ENCODE measurements at places on chromosomes 6 and 20. TPM values are rescaled to one million over a fixed set of nuclear protein-coding genes. Genes with fewer than 3 reads are reported as not detected.

DNA sequence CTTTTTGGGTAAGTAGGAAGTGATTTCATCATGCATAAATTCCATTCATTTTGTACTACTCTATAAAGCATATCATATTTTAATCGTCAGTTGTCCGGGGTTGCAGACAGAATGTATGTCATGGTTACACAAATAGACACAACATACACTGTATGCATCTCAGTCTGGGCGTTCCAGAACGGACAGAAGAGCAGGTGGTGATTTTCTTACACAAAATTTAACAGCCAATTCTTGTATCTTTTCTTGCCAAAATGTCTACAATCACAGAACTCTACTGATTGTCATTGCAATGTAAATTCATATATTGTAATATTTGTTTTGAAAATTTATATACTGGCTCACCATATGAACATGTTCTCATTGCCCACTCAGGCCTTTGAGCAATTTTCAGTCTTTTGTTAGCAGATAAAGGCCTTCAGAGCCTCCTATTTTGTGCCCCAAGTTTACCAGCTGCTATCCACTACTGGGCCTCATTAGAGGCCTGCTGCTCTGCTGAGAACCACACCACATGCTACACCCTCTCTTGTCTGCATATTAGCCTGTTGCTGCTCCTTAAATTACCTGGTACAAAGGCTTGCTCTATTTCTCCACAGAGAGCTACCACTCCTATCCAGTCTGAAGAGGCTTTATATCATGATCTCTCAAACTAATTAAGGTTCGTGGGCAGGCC lies 61.5 kb downstream of the PRDM13 start:
- no peak for DNase-seq

DNA sequence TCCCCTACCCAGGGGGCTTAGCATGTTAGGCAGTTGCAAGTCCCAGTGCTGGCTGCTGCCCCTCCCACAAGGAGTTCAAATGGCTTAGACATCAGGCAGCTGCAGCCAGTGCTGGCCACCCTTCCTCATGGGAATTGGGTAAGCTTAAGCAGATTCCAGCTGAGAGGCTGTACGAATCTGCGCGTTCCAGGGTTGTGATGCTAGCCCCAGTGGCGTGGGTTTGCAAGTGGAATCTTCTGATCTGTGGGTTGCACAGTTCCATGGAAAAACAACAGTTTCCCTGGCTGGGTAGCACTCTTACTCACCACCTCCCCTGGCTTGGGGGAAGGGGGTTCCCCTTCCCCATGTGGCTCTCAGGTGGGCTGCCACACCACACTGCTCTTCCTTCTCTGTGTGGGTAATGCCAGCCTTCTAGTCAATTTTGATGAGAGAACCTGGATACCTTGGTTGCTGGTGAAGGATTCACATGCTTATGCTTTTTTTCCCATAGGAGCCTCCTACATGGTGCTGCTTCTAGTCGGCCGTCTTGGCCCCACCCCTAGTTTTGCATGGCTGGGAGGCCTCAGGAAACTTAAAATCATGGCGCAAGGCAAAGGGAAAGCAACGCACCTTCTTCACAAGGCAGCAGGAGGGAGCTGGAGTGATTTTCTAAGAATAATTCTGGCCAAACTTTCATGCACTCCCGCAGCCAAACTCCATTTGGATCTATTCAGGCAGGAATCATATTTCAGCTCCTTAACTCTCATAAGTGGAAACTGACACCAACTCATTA lies 13.0 kb downstream of the DYNLT2 start:
- no peak for DNase-seq

DNA sequence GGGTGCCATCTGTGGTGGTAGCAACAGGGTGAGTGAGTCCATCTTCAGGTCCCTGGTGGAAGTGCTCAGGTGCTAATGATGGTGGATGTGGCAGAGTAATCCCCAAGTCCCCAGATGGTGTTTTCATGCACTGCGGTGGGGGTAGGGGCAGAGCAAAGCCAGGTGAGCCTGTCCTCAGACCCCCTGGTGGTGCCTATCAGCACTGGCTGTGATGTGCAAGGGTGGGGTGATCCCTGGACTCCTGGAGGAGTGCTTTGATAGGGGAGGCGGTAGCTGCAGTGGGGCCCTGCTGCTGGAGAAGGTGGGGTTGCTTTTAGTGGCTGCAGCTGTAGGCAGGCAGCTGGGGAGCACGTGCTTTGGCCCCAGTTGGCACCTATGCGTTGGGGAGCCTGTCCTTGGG lies 70.8 kb downstream of the CCDC170 start:
- no peak for DNase-seq

DNA sequence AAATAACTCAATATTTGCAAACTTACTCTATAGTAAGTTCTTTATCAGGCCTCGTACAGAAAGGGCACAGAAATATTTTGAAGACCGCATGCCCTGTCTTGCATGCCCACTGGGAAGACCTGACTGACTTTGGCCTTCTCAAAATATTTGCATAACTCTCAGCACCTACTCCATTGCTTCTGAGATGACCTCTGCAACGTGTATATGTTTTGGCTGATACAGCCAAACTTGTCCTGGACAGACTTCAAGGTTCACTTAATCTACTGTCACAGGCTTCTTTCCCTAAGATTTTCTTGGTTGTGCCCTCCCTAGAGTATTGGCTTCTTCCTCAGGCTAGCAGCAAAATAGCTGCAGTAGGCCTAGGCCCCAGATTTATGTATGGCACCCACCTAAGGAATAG lies 21.5 kb upstream of the SERINC3 start:
- DNase-seq, result no peak

RBPJL gene
- not detected for total RNA-seq

LY6G6F gene
- total RNA-seq, result not detected

KCNK16 gene
- not detected for total RNA-seq

SEC63 gene
- total RNA-seq, result 58.7 TPM

All from breast epithelium (tissue), 4 donors.